Ovary (tissue), 10 donors: ENCODE measurements at places on chromosomes 2 and 18. TPM values are rescaled to one million over a fixed set of nuclear protein-coding genes. Genes with fewer than 3 reads are reported as not detected.

DNA sequence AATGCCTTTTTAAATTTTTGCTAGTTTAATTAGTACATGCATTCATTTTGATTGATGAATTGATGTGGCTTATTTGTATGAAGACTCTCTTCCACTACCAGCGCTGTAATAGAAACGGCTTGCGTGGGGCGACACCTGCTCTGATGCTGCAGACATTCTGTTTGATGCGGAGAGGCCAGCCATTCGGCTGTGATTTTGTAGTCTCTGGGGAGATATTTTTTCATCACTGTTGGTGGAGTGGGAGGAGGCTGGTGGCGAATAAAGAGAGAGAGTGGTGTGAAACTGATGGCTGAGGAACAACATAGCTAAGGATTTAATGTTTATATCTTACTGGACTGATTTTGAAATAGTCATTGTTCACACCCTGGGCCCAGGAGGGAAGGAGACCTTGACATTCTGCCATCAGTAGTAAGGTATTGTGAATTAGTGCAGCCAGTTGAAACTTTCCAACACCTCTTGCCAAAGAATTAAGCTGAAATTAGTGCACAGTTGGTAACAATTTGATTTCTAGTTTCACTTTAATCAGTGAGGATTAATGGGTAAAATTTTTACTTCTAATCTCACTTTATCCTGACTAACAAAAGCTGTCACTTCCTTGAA, 224.1 kb downstream of the MTX2 start:
- H3K36me3 ChIP-seq: no peaks in the 10 kb centered on the region
- peaks cover 7% of the 10 kb centered on the region for H3K4me1 ChIP-seq
- H3K27ac ChIP-seq: peak overlapping the region; percentile 55
- H3K4me3 ChIP-seq: no peak overlapping the region
- no peaks in the 10 kb centered on the region for H3K27me3 ChIP-seq

GRCh38 chr2:3451169-3451568, 68.2 kb downstream of the ADI1 start:
- H3K27ac ChIP-seq: no peak overlapping the region
- no peaks in the 10 kb centered on the region for H3K27me3 ChIP-seq
- no peaks in the 10 kb centered on the region for H3K36me3 ChIP-seq
- H3K4me3 ChIP-seq: no peak overlapping the region
- peaks cover 5% of the 10 kb centered on the region for H3K4me1 ChIP-seq
- no peak for DNase-seq

- no peak for DNase-seq
- no peaks in the 10 kb centered on the region for H3K36me3 ChIP-seq
- no peak overlapping the region for H3K4me3 ChIP-seq
- H3K27me3 ChIP-seq: no peaks in the 10 kb centered on the region
- H3K27ac ChIP-seq: no peak overlapping the region
These were observed 943 bp downstream of the INPP5D start for GRCh38 chr2:233060980-233061590.

DNA sequence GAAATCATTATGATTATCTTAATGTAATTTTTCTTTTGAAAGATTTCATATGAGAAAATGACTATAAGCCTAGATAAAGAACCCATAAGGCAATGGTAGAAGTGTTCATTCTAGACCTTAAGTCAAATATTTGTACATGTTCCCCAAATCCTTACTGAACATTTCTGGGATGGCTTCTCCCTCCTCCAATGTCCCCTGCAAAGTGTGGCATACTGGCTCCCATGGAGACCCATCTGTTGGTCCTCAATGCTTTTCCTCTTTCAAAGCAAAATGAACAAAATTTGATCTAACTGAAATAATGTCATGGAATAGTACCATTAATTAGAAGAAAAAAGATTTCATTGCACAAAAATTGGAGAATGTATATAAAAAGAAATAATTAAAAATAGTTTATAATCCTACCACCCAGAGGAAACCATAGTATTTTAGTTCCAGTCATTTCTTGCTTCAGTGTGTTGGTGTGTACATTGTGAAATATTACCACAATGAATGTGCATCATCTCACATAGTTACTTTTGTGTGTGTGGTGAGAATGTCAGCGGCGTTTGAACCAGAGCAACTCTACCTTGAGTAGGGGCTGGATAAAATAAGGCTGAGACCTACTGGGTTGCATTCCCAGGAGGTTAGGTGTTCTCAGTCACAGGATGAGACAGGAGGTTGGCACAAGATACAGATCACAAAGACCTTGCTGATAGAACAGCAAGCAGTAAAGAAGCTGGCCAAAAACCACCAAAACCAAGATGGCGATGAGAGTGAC, 181.3 kb downstream of the UXS1 start:
- no peaks in the 10 kb centered on the region for H3K27me3 ChIP-seq
- H3K4me3 ChIP-seq: no peak overlapping the region
- H3K36me3 ChIP-seq: no peaks in the 10 kb centered on the region
- H3K27ac ChIP-seq: no peak overlapping the region

DNA sequence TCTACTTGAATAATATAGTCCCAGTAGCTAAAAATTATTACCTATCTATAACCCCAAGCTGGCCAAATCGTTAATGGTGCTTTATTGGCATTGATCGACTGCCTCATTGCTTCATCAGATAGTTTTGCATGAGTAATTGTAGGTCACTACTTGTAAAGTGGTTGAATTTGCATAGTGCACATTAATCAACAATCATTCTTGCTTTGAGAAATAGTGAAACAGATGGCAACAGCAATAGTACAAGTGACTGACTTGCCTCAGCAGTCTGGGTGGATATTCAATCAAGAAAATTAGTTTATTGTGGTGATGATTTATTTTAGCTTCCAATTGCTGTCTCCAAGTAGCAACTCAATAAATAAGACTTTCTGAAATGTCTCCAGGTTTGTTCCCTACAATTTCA, 117.8 kb upstream of the NRXN1 start:
- no peaks in the 10 kb centered on the region for H3K4me1 ChIP-seq
- DNase-seq: no peak
- H3K36me3 ChIP-seq: no peaks in the 10 kb centered on the region
- H3K27me3 ChIP-seq: no peaks in the 10 kb centered on the region
- H3K27ac ChIP-seq: no peak overlapping the region
- H3K4me3 ChIP-seq: no peak overlapping the region

GRCh38 chr2:106552921-106553320, 65.8 kb downstream of the CD8B2 start:
- H3K4me3 ChIP-seq: no peak overlapping the region
- no peak overlapping the region for H3K27ac ChIP-seq
- H3K4me1 ChIP-seq: no peaks in the 10 kb centered on the region

- H3K4me3 ChIP-seq: no peak overlapping the region
- no peaks in the 10 kb centered on the region for H3K27me3 ChIP-seq
- no peaks in the 10 kb centered on the region for H3K36me3 ChIP-seq
- H3K27ac ChIP-seq: no peak overlapping the region
- no peak for DNase-seq
These were observed 76.6 kb downstream of the TLK1 start for GRCh38 chr2:171084128-171084527.

GRCh38 chr2:218721934-218722333, 11.3 kb downstream of the TTLL4 start:
- no peak overlapping the region for H3K4me3 ChIP-seq
- no peaks in the 10 kb centered on the region for H3K27me3 ChIP-seq
- no peaks in the 10 kb centered on the region for H3K36me3 ChIP-seq
- no peak for DNase-seq
- no peaks in the 10 kb centered on the region for H3K4me1 ChIP-seq

DNA sequence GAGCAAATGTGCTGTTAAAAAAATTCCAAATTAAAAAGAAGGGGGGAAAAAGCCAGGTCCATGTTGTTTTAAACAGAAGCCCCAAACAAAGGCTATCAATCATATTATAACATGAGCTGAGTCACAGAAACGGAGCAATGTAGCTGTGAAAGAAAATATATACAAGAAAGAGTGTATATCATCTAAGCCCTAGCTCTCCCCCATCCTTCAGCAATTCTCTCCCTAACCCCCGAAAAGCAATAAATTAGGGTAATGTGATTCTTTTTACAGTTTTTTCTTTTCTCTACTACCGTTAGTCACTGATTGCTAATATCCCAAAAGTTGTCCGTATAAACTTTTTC, 25.3 kb downstream of the FEZ2 start:
- no peaks in the 10 kb centered on the region for H3K36me3 ChIP-seq
- peaks cover 2% of the 10 kb centered on the region for H3K27me3 ChIP-seq
- no peak overlapping the region for H3K27ac ChIP-seq
- H3K4me1 ChIP-seq: peaks cover 3% of the 10 kb centered on the region
- H3K4me3 ChIP-seq: no peak overlapping the region

DNA sequence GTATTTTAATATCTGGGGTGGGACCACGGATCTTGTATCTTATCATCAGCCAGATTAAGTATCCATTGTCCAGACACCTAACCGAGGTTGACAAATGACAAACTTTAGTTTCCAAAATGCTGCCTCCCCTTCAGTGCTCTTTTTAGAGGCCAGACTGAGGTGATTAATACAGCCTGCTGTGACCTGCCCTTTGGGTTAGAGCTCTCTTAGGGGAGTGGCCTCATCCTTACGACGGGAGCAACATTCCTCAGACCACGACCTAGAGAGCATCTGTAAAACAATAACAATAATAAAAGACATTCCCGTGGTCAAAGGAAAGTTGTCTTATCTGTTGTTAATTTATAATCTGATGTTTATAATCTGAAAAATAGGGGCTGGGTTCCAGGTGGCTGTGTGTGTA, 405.3 kb downstream of the LPIN1 start:
- no peak overlapping the region for H3K27ac ChIP-seq
- H3K27me3 ChIP-seq: no peaks in the 10 kb centered on the region
- H3K36me3 ChIP-seq: no peaks in the 10 kb centered on the region
- no peaks in the 10 kb centered on the region for H3K4me1 ChIP-seq
- no peak for DNase-seq

- peak overlapping the region; percentile 83 for H3K4me3 ChIP-seq
- no peak for DNase-seq
- peaks cover 2% of the 10 kb centered on the region for H3K4me1 ChIP-seq
- H3K27me3 ChIP-seq: no peaks in the 10 kb centered on the region
- H3K36me3 ChIP-seq: no peaks in the 10 kb centered on the region
- no peak overlapping the region for H3K27ac ChIP-seq
These were observed 918 bp downstream of the EIF5B start for GRCh38 chr2:99338029-99338585.

DNA sequence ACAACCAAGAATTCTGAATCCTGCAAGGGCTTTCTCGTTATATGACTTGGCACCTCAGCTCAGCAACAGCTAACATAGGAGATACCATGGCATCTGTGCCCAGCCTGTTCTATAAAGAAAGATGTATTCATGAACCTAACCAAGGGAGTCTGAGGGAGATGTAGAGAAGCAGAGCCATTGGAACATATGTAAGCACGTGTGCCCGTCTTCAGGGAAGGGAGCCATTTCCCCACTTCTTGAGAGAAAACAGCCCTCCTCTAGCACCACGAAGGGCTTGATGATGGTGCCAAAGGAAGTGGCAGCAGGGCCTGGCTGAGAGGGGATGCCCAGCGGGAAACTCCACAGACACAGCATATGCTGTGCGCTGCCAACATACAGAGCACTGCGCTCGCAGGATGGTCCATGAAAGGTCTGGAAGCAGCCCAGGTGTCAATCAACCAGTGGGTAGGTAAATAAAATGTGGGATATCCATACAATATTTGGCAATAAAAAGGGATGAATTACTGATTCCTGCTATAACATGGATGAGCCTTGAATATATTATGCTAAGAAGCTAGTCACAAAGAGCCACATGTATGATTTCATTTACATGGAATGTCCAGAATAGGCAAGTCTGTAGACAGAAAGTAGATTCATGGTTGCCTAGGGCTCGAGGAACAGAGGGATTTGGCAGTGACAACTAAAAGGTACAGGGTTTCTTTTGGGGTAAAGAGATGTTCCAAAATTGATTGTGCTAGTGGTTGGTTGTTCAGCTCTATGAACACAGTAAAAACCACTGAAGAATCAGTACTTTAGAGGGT, 16.1 kb downstream of the TMEM247 start:
- H3K27me3 ChIP-seq: no peaks in the 10 kb centered on the region
- no peaks in the 10 kb centered on the region for H3K36me3 ChIP-seq
- no peak overlapping the region for H3K27ac ChIP-seq

GRCh38 chr2:152134488-152135280, 35.8 kb upstream of the CACNB4 start:
- H3K27ac ChIP-seq: no peak overlapping the region
- DNase-seq: no peak

- no peaks in the 10 kb centered on the region for H3K36me3 ChIP-seq
- no peak overlapping the region for H3K27ac ChIP-seq
- H3K4me1 ChIP-seq: no peaks in the 10 kb centered on the region
- peak; percentile 29 for DNase-seq
These were observed 61.4 kb upstream of the ASAP2 start for GRCh38 chr2:9145109-9145751.

- no peak overlapping the region for H3K4me3 ChIP-seq
- no peaks in the 10 kb centered on the region for H3K27me3 ChIP-seq
- no peak overlapping the region for H3K27ac ChIP-seq
- no peaks in the 10 kb centered on the region for H3K36me3 ChIP-seq
These were observed 78.8 kb upstream of the CAPN13 start for GRCh38 chr2:30886080-30886479.

CREG2 gene
- total RNA-seq: 0.05 TPM

TUBA3E gene
- total RNA-seq: 0.52 TPM

MAP3K2 gene
- 55.8 TPM for total RNA-seq

C2orf80 gene
- total RNA-seq: not detected

NYAP2 gene
- not detected for total RNA-seq

CFAP221 gene
- 2.8 TPM for total RNA-seq

SIX3 gene
- total RNA-seq: not detected

SLC11A1 gene
- total RNA-seq: 5.4 TPM

E2F6 gene
- 14.9 TPM for total RNA-seq
